ENCODE measurements at places on chromosomes 6 and 20.

GRCh38 chr20:44590980-44591778, 8.8 kb downstream of the PKIG start:
- DNase-seq = no peak

DNA sequence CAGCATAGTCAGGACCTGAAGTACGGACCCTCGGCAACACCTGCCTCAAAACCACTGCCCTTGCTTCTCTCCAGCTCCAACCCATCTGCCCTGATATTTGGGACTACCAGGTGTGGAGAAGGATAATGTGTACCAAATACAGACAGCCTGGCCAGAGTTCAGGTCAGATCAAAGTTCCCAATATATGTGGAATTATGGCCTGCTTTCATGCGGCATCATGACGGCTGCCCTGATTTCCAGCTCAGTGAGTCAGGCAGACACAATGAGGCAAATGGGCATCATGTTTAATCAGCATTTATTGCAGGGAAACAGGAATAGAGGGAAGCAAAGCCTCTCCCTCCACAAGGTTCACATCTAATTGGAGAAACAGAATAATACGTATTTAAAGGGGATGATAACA, 57.9 kb downstream of the FRK start:
- DNase-seq = no peak

DNA sequence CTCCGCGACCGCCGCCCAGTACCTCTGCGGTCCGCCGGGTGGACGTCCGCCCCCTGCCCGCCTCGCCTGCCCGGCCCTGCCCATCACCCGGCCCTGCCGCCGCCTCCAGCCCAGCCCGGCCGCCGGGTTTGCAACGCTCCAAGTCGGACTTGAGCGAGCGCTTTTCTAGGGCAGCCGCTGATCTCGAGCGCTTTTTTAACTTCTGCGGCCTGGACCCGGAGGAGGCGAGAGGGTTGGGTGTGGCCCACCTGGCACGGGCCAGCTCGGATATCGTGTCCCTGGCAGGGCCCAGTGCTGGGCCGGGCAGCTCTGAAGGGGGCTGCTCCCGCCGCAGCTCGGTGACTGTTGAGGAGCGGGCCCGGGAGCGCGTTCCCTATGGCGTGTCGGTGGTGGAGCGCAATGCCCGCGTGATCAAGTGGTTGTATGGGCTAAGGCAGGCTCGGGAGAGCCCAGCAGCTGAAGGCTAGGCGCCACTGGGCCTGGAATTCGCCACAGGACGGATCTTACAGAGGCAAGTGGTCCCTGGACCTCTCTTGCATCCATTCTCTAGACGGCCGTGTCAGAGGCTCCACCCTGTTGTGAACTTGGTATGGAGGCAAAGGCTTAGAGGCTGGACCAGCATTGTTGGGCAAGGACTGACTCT, 11.8 kb downstream of the FAM110A start:
- peak; percentile 28 for DNase-seq

DNA sequence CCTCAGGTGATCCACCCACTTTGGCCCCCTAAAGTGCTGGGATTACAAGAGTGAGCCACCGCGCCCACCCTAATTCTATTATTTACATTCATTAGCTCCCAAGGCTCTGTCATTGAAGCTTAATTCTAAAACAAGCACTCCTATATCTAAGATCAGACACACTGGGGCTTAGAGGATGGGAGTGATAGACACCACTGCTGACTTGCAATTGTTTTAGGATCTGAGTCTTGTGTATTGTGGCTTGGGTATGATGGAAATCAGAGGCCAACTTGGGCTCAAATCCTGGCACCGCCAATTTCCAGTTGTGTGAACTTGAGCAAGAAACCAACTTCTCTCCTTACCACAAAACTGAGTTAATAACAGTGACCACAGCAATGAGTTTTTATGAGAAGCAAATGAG, 34.7 kb downstream of the MTRES1 start:
- DNase-seq = no peak

GRCh38 chr6:149863698-149864577, at the start of gene LRP11:
LRP11 (minus strand) TSS chr6:149864359; CDS start chr6:149864020, 339 bp downstream.
- DNase-seq = peak; percentile 86

DNA sequence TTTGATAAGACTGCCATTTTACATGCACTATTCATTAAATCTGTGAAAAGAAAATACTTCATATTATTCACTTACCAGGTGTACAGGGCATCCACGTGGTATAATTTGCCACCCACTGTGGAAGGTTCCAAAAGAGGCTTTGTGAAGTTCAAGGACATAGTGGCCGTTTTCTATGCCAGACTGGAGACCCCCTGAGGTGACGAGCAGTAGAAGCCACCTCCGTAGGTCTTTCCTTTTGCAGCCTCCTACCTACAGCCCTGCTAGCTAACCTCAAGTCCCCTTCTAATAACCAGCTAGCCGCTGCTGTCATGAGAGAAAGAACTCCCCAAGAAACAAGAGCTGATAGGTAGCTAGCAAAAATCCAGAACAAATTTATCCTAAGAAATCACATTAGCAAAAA, 110.5 kb downstream of the ARHGAP18 start:
- no peak for DNase-seq

GRCh38 chr6:399785-400534, 8.4 kb downstream of the IRF4 start:
- DNase-seq = no peak

GRCh38 chr6:125471667-125472066, 169.9 kb upstream of the HDDC2 start:
- no peak for DNase-seq

Data from right hindlimb (tissue), 1 donor.